HT1080 (cell line): ENCODE measurements at places on chromosomes 12 and 14. TPM values are rescaled to one million over a fixed set of nuclear protein-coding genes. Genes with fewer than 3 reads are reported as not detected.

DNA sequence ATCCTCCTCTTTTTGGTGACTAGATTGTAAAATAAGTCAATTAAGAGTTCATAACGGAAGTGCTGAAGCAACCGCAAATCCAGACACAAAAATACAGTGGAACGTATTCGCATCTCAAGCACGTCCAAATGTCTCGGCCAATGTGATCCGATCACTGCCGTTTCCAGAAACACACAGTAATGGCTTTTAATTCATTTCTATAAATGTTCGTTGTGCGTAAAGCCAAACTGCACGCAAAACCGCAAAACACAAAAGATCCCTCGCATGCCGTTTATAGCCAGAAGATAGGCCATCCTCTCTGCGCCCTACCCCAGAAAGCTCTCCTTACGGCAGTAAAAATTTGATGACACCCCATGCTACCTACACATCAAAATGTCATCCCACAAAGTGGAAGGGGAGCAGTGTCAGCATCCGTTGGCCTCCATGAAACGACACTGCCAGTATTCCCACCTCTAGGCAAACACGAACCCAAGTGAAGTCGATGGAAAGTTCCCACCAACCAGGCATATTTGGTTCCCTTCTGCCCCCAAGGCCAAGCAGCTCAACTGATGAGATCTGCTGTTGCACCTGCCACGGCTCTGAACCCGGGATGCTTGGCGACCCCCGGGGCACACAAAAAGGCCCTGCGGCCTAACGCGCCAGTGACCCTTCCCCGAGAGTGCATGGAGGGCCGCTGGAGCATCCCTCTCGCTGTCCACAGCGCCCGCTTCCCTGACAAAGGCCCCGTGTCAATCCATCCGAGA, 1.4 kb downstream of the HECTD4 start:
- no peak for DNase-seq

GRCh38 chr12:98698603-98699463, 53.7 kb downstream of the APAF1 start:
- DNase-seq, result peak; percentile 76

GRCh38 chr12:89864411-89864810, 155.8 kb upstream of the ATP2B1 start:
- DNase-seq, result no peak

DNA sequence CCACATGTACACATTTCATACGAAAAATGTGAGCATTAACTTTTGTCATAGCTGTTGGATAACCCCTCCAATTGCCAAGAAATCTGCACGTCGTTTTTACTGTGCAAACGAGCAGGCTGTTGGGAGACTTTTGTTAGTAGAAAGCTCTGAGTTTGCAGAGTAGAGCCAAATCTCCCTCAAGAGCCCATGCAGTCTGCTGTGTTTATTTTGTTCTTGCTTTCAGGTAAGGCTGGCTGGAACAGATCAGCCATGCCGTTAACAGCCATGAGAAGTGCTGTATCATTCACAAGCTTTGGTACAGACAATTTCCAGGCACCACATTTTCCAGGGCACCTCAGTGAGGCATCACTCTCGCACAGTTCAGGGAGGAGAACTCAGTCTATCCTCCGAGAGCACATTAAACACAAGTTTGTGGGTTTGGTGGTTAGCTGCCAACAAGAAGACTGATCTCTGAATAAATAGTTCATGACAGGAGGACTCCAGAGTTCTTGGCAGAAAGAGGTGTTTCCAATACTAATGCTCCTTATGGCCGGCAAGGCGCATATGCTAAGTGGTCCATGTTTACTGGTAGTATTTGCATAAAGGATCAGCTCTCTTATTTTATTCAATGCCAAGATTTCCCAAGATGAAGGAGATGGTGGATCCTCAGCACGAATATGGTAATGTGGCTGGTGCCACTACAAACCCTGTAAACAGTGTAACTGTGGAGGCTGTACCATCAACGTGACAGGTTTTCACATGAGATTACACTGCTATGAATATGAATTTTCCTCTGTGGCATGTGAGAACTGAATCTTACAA, 30.3 kb upstream of the PELI2 start:
- DNase-seq, result no peak

DNA sequence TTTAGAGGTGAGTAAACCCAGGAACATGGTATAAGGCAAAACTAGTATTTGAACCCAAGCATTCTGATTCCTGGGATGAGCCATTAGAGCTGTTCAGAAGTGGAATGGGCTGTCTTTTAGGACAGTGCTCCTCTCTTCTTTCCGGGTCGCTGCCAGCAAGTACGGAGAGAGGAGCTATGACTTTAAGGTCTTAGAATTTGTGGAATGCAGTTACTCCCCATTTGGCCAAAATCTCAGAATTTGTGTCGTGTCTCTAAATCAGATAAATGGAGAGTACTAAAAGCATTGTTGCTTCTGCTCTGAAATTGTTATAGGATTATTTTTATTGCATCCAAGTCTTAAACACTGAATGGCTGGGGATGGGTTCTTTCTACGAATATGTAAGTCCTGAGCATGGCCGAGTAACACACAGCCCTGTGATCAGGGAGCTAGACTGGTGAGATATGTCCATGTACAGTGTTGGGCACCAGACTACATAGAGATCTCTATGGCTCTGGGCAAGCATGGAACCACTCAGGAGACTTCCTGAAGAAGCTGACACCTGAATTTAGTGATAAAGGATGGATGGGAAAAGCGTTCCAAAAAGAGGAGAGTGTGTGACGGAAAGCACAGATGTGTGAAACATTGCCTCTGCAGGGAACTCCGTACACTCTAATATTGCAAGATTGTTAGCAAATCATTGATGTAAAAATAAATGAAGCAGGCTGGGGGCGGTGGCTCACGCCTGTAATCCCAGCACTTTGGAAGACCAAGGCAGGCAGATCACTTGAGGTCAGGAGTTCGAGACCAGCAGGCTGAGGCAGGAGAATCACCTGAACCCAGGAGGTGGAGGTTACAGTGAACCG, 184.7 kb downstream of the SRGAP1 start:
- no peak for DNase-seq

GRCh38 chr12:67410246-67410645, 141.1 kb downstream of the CAND1 start:
- DNase-seq, result no peak

GRCh38 chr14:101442451-101442850, 118.8 kb upstream of the DIO3 start:
- DNase-seq, result no peak

Gene ADAMTS20
- total RNA-seq, result 0.03 TPM in 1 of 2 replicates, not detected in the other

Gene TAS2R20
- 0.05 and 0.67 TPM in 2 replicates for total RNA-seq

Gene KRT73
- total RNA-seq, result not detected in 2 replicates

Gene POTEG
- total RNA-seq, result 2.0 and 2.2 TPM in 2 replicates

Gene GYS2
- not detected in 2 replicates for total RNA-seq
